Fibroblast of skin of scalp (primary cell): ENCODE measurements at places on chromosomes 6 and 20.

GRCh38 chr20:46572153-46572552 lies 21.7 kb upstream of the OCSTAMP start:
- no peak for DNase-seq

- DNase-seq = peak; percentile 63
These were observed 222.6 kb upstream of the TAB2 start for GRCh38 chr6:149094934-149095351.

DNA sequence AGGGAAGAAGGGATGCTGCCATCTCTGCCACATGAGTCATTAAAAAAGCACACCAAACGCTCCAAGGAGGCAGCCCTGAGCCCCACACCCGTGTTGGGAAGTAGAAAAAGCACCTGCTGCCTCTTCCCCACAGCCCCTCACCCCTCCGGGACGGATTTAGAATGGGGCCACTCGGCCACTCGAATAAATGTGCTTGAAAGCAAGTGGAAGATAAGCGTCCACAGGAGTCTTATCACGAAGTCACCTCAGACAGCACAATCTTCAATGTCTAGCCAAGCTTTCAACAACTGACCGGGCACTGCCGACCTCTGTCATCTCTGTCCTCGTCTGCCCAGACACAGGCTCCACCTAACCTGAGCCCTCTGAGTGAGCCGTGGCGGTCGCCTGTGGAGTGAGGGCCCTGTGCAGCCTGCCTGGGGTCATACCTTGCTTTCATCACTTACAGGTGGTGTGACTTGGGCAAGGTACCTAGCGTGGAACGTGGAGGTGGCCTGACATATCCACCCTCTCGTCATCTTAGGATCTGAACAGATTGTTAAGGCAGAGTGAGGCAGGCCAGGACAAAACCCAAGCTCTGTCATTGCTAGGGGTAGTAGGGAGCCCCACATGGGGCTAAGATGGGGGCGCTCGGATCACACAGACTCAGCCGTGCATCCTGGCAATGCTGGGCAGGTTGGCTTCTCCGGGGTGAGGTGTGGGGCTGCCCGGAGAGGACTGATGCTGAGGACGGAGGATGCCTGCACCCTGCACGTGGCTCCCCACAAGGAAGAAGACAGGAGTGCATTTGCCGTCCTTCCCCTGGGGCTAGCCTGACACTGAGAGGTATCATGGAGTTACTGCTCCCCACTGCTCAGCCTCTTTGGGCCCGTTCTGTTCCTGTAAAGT lies 34.8 kb downstream of the PSMG4 start:
- no peak for DNase-seq

GRCh38 chr6:68634726-68635411 lies at the start of gene ADGRB3:
Gene ADGRB3, plus strand, starts transcription at chr6:68635282. Its CDS starts 3,394 bp downstream, at chr6:68638676.
- DNase-seq = peak; percentile 87

DNA sequence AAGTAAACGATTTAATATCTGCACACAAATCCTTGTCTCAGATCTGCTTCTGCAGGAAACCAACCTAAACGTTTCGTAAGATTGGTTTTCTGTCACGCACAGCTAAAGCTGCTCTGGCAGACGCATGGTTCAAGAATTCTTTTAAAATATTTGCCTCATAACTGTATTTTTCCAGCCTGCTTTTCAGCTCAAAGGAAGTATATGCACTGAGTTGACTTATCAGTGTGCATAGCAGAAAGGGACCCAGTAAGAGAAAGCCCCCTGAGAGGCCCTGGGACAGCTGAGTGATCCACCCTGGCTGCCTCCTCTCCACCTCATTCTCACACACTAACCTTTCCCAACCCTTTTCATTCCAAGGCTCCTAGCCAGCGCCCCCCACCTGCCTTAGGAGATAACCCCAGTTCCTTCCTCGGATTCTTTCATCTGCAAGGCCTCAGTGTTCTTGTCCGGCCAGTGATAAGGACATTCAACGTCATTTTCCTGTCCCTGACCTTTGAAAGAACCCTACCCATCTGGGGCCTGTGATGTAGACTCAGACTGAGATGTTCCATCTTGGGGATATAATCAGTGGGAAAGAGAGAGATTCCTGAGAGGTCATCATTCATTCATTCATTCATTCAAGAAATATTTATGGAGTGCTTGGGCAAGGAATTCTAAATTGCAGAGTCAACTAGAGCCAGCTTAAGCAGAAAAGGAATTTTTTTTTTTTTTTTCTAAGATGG lies 22.4 kb upstream of the SLC9A8 start:
- peak; percentile 78 for DNase-seq

- no peak for DNase-seq
These were observed 100.7 kb downstream of the CDH26 start for GRCh38 chr20:60058879-60059278.

DNA sequence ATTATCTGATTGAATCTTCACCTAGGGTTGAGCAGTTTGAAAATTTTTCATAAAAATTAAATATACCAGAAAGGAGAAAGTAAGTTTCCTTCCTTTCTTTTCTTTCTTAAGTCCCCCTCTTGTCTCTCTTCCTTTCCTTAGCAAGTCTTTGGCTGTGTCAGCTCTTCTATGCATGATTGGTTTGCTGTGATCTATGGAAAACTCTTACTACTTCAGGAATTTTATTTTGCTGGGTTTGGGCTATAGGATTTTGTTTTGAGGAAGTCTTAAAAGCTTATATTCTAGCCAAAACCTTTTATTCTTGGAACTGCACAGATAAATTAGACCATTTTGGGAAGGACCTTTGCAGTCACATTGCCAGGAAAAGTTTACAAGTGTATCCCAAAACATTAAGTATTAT lies 173.4 kb upstream of the CITED2 start:
- DNase-seq = no peak

- peak; percentile 71 for DNase-seq
These were observed 91.3 kb downstream of the FILIP1 start for GRCh38 chr6:75402296-75402695.

GRCh38 chr6:24960991-24961475 lies 25.3 kb upstream of the RIPOR2 start:
- no peak for DNase-seq

DNA sequence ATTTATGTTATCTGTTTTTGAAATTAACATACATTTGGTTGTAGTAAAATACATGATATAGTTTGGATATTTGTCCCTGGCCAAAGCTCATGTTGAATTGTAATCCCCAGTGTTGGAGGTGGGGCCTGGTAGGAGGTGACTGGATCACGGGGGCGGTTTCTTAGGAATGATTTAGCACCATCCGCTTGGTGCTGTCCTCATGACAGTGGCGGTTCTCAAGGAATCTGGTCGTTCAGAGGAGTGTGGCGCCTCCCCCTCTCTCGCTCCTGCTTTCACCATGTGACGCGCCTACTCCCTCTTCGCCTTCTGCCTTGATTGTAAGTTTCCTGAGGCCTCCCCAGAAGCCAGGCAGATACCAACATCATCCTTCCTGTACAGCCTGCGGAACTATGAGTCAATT lies 29.0 kb downstream of the CTCFL start:
- no peak for DNase-seq

- DNase-seq = peak; percentile 54
These were observed 50.4 kb downstream of the SMPDL3A start for GRCh38 chr6:122839472-122839871.

- peak; percentile 67 for DNase-seq
These were observed 221.0 kb upstream of the PDE10A start for GRCh38 chr6:165883851-165884640.

DNA sequence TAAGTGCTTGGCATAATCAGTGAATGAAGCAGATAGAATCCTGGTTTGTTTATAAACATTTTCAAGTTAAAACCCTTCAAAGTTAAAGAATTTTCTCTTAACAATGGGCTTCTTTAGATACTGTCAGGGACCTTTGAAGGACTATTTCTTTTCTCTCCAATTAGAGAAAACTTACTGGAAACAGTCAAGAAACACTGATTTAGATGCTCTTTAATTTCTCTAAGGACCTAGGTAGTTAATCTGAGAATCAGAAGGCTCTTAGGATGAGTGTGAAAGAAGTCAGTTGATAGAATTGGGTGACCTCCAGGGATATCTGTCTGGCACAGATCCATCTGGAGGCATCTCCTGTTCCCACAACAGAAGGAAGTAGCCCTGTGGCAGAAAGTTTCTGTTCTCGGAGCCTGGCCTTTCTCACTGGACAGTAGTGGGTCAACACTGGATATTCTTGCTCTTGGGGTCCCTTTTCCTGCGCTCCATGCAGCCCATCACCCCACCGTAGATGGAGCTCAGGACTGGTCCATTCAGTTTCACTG lies 22.5 kb downstream of the KIAA0408 start:
- DNase-seq = no peak

DNA sequence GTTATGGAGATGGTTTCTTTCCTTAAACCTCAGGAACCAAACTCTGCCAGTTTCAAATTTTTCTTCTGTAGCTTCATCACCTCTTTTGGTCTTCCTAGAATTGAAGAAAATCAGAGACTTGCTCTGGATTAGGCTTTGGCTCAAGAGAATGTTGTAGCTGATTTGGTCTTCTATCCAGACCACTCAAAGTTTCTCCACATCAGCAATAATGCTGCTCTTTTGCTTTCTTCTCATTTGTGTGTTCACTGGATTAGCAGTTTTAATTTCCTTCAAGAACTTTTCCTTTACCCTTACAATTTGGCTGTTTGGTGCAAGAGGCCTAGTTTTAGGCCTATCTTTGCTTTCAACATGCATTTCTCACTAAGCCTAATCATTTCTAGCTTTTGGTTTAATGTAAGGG lies 78.1 kb upstream of the PLCB4 start:
- DNase-seq = no peak

- DNase-seq = no peak
These were observed 36.3 kb downstream of the PLEKHG1 start for GRCh38 chr6:150635906-150636514.

DNA sequence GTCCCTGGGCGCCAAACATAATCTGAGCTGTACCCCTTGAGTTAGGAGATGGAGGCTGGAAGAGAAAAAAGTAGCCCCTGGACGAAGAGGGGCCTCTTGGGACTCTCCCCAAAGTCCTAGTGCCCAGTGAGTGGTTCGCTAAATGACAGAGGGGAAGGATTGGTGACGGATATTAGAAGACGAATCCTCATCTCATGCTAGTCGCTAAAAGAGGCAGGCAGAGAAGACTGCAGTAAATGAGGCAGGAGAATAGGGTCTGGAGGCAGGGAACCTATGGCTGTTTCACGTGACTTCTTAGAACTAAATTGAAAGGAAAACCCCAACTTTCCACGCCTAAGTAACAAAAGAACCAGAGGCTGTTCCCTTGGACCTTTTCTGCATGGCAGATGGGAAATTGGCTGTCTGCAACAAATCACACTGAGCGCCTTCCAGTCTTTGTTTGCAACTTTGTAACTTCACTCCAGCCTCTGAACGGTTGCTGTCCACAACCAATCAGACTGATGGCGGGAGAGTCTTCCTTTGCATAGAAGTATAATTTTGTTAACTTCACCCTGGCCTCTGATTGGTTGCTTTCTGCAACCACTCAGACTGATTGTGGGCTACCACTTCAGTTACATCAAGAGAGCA lies 731 bp upstream of the RBL1 start:
- DNase-seq = no peak

- no peak for DNase-seq
These were observed 16.1 kb upstream of the TMEM242 start for GRCh38 chr6:157339432-157339831.

DNA sequence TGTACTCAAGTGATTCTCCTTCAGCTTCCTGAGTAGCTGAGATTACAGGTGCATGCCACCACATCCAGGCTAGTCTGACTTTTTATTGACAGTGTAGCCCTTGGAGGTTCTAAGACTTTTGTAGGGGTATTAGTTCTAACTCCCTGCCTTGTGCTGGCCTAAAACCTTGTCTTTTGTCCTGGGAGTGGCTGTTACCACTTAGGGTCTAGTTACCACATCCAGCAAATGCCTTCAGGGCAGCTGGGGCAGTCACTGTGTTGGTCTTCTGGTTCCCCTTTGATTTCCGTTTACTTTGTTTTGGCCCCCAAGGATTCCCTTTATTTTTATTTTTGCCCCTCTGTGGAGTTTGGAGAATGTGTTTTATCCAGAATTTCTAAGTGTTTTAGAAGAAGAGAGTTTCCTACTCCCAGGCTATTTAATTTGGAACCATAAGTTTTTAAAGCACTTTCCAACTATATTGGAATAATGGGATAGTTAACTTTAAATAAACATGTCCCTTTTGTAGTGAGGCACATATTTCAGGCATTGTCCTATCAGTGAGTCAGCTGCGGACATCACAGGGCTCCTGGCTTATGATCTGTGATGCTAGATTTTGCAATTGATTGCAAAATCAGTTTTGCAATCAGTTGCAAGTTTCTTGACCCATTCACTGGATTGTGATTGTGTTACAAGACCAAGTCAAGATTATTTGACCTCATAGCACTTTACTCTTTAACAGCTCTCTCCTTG lies 25.0 kb downstream of the IL22RA2 start:
- no peak for DNase-seq

DNA sequence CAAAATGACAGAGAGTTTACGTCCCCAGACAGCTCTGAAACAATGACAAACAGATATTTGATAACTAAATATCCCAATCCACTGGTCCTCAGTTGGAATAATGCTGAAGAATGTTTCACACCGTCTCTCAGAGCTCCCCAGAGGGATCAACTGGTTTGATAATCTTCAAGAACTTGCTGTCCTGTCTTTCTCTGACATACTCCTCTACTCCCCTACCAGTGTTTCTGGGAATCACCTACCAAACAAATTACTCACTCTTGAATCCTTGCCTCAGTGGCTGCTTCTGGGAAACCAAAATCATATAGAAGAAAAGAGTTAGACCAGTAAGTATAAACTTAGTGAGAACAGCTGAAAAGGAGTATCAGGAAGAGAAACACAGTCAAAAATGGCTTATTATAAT lies 469.7 kb upstream of the JAG1 start:
- DNase-seq = peak; percentile 76

DNA sequence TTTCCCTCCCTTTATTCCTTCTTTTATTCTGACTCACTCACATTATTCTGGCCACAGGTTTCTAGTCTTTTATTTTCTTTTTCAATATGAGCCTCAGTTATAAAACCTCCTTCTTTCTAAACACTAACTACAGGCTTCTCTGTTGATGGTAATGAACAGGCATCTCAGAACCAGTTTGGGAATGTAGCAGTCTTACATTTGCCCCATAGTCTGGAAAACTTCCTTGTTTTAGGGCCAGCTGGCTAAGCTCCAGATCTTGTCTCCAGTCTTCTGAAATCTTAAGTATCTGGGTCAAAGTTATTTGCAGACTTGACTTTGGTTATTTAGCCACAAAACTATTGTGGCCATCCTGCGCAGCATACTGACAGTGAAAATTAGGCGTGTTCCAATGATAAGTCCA lies 97.0 kb upstream of the MAN1A1 start:
- peak; percentile 92 for DNase-seq

- no peak for DNase-seq
These were observed 86.0 kb upstream of the BHLHE23 start for GRCh38 chr20:63092660-63093215.

DNA sequence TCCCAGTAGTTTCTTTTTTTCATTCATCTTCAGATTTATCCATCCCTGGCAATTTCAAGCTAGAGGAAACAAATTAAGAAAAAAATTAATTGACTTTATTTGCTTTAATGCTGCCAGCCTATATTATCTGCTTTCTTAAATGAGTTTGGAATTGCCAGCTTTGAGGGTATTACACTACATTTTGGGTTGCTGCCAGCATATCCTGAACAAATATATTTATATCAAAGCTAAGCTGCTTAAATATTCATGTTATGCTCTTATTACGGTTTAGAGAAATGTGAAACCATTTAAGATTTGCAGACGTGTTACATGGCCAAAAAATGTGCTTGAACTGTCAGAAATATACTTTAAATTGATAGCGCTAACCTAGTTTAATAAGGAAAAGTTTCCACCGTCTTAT lies 59.7 kb downstream of the GRIK2 start:
- peak; percentile 55 for DNase-seq

GRCh38 chr6:52221302-52221701 lies 23.0 kb downstream of the IL17F start:
- DNase-seq = no peak

- peak; percentile 64 for DNase-seq
These were observed 120.7 kb upstream of the ZFP64 start for GRCh38 chr20:52312132-52312729.
